ENCODE measurements at places on chromosomes 7 and 10.

GRCh38 chr10:96588616-96589419 is 2.0 kb upstream of the TM9SF3 start:
- DNase-seq: no peak

DNA sequence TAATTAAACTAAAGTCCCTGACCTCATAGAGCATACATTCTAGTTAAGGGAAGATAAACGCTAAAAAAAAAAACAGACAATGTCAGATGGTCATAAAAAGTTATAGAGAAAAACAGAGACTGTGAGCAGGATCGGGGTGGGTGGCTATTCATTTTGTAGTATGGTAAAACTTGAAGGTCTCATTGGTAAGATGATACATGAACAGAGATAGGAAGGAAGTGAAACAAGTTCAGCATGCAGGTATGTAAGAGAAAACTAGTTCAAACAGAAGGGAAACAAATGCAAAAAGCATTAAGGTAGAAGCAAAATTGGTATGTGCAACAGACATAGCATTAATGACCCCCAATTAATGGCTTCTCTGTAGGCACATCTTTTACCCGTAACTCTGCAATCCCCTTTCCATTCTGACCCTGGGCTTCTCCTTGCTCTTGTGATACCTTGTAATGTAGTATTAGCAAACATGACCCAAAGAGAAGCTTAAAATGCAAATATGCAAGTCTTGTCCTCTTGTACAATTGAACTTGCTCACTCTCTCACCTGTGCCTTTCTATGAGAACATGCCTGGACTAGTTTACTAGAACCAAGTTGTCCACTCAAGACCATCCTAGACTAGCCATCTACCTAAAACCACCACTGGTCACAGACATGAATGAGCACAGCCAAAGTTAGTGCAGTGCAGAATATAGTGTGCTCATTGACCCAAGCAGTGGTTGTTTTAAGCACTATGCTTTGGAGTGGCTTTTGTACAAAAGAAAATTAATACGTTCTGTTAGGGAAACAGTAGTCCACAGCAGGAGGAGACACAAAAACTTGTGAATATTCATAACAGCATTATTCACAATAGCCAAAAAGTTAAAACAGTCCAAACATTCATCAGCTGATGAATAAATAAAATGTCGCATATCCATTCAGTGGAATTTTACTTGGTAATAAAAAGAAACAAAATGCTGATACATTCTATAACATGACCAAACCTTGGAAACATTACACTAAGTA is 57.0 kb downstream of the BRAF start:
- DNase-seq: no peak

- no peak for DNase-seq
These were observed 11.9 kb upstream of the DMTF1 start for GRCh38 chr7:87140271-87140748.

GRCh38 chr7:151218170-151218569 is 7.9 kb upstream of the H2BK1 start:
- DNase-seq: no peak

DNA sequence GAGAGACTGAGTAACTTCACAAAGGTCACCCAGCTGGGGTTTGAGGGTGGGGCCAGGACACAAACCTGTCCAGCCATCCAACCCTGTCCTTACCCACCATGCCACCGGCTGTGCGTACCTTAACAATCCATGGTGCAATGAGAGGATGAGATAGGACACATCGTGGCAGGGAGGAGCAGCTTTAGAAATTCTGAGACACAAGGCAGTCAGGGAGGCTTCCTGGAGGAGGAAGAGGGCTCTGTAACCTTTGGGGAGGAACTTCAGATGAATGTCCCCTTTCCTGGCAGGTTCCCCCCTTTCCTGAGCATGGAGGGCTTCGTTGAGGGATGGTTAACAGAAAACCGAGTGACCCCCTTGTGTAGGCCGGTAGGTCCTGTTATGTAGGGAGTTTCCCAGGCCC is 35.6 kb upstream of the SLC29A3 start:
- DNase-seq: no peak

DNA sequence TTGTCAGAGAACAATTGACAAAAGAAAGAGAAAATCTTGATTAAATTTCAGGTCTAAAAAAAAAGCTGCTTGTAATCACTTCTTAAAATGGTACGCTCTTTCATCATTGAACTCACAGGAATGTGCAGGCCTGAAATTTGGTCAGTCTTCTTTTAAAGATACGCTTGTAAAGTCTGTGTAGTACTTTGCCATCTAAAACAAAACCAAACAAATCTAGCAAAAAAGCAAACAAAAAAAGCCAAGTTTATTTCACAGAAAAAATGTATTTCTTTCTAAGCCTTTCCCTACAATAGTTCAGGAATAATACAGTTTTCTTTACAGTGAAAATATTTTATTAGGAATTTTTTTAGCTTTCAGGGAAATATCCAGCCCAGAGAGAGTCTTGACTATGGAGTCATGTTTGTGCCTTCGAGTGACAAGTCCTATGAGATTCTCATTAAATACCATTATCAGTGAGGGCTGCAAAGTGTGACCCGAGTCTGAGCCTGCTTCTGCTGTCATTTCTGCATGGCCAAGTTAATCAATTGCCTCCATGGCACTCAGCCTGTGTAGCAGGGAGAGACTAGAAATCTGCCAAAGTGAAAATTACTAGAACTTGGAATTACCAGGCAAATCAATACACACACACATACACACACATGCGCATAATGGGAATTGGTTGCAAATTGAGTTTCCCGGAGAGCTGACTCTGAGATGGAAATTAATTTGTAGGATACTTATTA is 172.6 kb downstream of the OTUD1 start:
- DNase-seq: no peak

GRCh38 chr7:128011131-128011661 is 20.0 kb downstream of the LRRC4 start:
- no peak for DNase-seq

GRCh38 chr7:128783143-128783861 is 7.7 kb upstream of the OPN1SW start:
- no peak for DNase-seq

All from bone marrow (tissue), 2 donors.